ENCODE measurements at places on chromosomes 2 and 18.

DNA sequence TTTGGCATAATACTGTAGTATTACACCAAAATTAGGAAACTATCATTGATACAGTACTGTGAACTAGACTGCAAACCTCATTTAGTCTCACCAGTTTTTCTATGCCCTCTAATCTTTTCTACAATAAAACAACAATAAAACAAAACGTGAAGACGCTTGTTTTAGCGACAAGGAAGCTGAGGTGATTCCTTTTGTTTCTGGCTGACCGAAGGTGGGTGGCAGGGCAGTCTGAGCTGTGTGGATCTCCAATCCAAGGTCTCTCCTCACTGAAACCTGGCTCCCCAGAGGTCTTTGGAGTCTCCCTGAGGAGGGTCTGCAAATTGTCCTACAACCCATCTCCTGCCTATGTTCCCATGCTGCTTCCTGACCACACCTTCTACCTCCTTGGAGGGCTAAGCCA, 59.3 kb downstream of the ARMC9 start:
- DNase-seq: no peak

DNA sequence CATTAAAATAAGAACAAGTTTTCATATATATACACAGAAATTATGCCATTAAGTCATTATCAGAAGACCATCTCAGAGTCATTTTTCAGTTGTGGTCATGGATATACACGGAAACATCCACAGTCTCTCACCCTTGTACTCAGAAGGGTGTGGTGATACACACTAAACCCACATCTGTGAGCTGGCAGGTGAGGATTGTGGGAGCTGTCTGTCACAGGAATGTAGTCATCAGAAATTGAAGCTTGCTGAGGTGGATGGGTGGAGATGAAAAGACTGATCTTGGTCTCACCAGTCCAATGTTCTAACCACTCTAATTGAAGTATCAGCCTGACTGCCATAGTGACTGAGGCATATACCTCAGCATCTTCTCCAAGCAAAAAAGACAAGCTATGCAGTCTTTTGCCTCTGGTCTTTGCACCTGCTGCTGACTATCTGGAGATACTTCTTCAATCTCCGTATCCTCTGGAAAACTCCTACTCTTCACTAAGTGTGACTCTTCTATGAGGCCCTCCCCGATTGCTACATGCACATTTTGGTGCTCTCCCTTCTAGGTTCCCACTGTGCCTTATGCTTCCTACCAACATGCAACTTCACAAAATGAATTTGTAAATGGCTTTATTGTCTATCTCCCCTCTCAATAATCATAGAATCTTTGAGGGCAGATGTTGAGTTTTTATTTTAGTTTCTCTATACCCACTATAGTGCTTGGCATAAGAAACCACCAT, 232.8 kb downstream of the DYM start:
- DNase-seq: peak; percentile 25

DNA sequence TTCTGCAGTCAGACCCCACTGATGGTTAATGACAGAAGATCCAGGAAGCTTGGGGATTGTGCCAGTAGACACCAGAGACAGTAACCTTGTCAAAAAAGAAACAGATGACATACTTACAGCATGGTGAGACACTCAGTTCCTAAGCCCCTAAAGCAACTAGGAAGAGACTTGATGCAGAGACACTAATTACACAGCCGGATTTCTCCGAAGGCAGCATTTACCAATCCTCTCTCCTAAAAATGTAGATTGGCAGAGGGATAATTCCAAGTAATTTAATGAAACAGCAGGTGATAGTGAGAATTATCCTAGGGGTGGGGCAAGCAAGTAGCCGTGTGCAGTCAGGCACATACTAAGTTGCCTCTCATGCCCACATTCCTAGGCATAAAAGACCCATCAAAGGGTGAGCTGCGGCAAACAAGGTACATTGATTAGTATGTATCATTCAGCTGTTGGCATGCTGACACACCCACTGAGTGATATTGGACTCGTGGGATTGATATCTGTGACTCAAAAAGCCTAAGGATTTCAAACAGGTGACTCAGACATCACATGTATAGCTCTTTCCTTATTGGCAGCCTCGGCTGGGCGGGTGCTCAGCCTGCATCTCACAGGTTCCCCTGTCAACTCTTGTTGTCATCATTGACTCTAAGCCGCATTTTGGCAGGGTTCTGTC, 296.7 kb upstream of the ATP5MC3 start:
- no peak for DNase-seq

- DNase-seq: no peak
These were observed 5.0 kb upstream of the ADAM17 start for GRCh38 chr2:9560628-9561027.
